ENCODE measurements at places on chromosomes 1 and 21.

DNA sequence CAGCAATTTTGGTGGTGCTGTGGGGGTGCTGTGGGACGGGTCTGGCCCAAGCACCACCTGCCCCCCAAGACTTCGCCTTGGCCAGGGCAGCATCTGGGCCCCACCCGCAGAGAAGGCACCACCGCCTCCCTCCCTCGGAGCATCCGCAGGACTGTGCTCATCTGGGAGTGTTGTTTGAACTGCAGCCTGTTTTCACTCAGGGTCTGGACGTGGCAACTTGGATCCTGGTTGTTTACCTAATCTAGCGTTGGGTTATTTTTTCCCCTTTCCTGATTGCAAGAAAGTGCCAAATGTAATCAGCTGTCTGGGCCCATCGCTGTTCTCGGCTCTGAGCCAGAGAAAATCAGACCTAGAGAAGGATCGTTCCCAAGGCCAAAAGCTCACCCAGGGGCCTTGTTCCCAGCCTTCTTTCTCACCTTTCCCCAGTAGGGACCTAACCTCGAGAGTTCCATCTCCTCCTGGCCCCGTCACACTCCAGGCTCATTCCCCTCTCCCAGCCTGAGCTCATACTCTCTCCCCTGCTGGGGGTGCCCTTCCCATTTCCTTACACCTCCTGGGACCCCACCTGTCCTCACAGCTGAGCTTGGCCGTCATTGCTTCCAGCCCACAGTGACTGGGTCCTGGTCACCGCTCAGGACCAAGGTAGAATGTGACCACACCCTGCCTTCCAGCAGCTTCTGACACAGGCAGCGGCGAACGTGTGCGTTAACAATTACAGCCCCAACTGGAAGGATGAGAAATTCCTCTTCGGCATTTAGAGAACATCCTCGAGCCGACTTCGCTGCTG, 72.0 kb upstream of the FAM20B start:
- ATAC-seq: no peak

DNA sequence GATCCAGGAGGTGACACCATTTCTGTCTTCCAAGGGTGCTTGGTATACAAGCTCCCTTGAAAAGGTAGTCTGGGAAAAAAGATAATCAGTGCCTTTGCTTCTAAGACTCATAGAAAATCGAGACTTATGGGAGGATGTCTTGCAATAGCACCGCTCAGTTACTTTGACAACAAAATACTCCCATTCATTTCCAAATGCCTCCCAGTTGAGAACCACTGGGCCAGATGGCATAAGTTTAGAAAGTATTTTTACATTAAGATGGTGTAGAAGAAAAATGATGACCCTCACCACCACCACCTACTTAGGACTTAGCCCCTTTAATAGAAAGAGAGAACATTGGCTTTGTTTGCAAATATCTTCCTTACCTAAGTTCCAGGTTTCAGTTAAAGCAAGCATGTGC, 4.6 kb downstream of the TRMT13 start:
- ATAC-seq: no peak

DNA sequence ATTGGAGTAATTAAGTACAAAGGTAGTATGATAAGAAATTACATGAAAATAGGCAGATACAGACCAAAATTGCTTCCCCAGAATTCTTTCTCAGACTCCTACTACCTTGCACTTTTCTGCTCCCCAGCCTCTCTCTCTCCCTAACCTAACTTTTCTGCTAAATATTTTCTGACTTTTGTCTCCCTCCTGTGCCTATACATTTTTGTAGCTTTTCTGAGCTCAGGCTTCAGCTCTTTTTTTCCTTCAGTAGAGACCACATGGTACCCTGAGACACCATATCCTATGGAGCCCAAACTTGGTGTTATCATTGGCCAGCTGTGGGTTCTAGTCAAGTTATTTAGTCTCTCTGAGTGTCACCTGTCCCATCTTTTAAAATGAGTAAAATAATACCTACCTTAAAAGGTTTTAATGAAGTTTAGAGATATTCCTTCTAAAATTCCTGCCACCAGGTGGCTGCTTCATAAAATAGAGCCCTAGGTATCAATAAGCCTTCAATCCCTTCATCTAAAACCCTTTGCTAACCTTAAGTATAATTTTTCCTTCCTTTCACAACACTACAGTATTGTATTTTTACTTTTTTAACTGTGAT, 237.6 kb upstream of the DUSP10 start:
- no peak for ATAC-seq

DNA sequence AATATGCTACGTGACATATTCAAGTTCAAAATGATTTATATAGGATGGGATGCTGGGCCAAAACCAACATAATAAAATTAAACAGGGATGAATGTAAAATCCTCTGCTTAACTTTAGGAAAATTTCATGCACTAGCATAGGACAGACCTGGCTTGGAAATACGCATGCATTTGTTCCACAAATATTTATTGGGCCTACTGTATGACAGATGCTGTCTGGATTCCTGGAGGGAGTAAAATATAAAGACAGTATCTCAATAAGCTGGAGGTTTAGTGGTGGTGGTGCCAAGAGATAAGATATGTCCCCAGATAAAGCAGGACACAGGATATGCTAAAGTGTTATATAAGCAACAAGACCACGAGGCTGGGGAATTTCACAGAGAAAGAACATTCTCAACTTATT, 15.1 kb downstream of the RCSD1 start:
- no peak for ATAC-seq

GRCh38 chr1:207644852-207645634, at the start of gene CR1L:
TSS of gene CR1L (plus strand) at chr1:207645133. CDS start at chr1:207645234, 101 bp downstream.
- peak; percentile 98 for ATAC-seq

GRCh38 chr1:208162903-208163302, 81.3 kb downstream of the PLXNA2 start:
- no peak for ATAC-seq

DNA sequence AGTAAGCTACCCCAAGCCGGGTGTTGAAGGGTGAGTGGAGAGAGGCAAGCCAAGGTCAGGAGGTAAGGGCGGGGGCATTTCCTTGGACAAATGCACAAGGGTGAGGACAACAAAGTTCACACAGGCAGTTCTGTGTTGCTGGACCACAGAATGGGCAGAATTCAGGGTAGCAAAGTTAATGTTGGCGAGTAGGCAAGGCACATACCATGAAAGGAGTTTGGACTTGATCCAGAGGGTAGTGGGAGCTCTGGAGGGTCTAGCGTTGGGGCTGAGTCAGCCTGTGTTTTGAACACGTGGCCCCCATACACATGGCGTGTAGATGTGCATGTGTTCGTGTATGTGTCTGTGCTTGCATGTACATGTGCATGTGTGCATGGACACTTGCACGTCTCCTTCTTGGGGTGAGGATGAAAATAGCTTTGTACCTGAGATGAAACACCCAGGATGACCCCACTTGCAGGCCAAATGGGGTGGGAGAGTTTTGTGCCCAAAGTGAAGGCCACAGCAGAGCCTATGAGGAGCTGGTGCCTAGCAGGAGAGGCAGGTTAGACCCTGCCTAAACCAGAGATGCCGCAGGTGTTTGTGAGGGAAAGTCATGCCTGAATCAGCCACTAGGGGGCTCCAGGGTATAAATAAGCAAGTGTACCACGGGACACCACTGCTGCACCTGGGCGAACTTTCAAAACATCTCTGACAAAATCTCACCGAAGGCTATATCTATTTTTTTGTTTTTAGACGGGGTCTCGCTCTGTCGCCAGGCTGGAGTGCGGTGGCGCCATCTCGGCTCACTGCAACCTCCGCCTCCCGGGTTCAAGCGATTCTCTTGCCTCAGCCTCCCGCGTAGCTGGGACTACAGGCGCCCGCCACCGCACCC, 21.8 kb downstream of the SLC27A3 start:
- ATAC-seq: no peak

DNA sequence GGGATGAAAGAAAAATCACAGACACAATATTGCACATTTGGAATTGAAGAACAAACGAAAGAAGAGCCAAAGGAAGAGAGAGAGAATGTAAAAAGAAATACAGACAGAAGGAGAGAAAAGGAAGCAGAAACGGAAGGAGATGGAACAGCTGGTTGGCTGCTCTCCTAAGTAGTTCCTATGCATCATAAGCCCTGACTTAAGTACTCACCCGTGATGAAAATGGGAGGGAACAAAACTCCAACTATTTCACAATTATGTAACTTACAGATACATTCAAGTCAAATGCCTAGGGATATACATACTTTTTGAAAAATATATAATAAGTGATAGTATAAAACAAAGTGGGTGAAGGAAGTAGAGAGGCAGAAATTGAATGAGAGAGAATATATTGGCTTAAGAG, 88.5 kb downstream of the TTLL7 start:
- ATAC-seq: no peak

- ATAC-seq: peak; percentile 54
Measured at GRCh38 chr1:56563568-56563967, 15.8 kb downstream of the PLPP3 start.

- peak; percentile 63 for ATAC-seq
Measured at GRCh38 chr1:19240673-19241538, 10.4 kb downstream of the EMC1 start.

GRCh38 chr1:198923993-198924392, 285.2 kb downstream of the PTPRC start:
- ATAC-seq: no peak

- ATAC-seq: no peak
Measured at GRCh38 chr1:75472089-75472970, 138.6 kb downstream of the SLC44A5 start.

- ATAC-seq: no peak
Measured at GRCh38 chr1:19360016-19360415, 47.9 kb downstream of the SLC66A1 start.

DNA sequence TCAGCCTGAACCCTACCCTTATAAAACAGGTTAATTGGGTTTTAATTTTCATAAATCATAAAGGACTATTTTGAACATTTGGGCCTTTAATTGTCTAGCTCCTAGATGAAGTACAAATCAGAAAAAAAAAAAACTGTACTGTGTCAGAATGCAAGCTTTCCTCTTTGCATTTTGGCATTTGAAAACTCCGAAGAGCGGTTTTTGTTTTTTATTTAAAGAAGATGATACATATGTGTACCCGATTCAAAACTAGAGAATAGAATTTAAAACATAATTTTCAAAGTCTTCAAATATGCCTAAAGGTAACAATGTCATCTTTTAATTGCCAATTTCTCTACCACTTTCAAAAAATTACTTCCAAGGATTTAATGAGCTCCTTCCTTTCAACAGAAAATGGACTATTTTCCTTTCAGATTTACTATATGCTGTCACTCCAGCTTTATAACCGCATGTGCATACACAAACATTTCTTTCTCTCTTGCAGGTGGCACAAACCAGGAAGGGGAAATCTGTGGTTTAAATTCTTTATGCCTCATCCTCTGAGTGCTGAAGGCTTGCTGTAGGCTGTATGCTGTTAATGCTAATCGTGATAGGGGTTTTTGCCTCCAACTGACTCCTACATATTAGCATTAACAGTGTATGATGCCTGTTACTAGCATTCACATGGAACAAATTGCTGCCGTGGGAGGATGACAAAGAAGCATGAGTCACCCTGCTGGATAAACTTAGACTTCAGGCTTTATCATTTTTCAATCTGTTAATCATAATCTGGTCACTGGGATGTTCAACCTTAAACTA, 33.7 kb downstream of the MRPL39 start:
- peak; percentile 99 for ATAC-seq

- no peak for ATAC-seq
Measured at GRCh38 chr1:111656086-111657017, 36.8 kb downstream of the RAP1A start.

GRCh38 chr1:175944591-175944990, 201.2 kb upstream of the TNR start:
- ATAC-seq: no peak

GRCh38 chr1:11350265-11350664, 77.3 kb downstream of the UBIAD1 start:
- ATAC-seq: peak; percentile 31

- ATAC-seq: no peak
Measured at GRCh38 chr1:81550753-81551152, 250.0 kb upstream of the ADGRL2 start.

DNA sequence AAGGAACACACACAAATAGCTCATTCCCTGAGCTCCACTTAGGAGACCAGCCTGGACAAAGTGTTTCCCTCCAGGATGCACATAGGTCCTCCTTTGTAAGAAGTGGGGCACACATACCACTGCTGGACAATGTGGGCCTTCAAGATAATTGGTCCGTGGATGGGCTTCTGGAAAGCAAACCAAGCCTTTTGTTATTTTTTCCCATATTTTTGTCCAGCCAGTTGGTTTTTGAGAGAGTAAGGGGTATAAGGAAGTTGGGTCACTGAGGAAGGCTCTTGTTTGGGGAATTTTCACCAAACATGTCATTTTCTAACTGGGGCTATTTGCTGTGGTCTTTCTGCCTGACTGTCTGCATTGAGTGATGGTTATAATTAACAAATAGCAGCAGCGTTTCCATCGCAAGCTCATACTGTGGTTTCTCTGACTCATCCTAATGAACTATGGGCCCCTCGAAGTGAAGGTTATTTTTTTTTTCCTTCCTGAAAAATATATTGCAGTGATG, 306.3 kb upstream of the DUSP10 start:
- ATAC-seq: no peak

DNA sequence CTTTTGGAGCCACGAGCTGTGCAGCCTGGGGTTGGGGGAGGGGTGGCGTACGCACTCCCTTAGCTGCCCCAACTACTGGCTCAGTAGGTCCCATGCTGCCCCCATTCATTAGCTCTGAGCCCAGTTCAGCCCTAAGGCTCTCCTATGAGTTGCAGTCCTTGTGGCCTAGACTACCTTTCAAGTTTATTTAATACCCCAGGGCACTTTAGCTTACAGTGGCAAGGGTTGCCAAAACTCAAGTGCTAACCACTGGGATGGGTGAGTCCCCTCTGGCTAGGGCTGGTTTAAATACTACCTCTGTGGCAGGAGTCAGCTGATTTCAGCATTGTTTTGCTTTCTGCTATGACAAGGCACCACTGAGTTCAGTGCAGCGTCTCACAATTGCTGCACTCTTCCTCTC, 118.2 kb downstream of the ODF2L start:
- ATAC-seq: peak; percentile 66

DNA sequence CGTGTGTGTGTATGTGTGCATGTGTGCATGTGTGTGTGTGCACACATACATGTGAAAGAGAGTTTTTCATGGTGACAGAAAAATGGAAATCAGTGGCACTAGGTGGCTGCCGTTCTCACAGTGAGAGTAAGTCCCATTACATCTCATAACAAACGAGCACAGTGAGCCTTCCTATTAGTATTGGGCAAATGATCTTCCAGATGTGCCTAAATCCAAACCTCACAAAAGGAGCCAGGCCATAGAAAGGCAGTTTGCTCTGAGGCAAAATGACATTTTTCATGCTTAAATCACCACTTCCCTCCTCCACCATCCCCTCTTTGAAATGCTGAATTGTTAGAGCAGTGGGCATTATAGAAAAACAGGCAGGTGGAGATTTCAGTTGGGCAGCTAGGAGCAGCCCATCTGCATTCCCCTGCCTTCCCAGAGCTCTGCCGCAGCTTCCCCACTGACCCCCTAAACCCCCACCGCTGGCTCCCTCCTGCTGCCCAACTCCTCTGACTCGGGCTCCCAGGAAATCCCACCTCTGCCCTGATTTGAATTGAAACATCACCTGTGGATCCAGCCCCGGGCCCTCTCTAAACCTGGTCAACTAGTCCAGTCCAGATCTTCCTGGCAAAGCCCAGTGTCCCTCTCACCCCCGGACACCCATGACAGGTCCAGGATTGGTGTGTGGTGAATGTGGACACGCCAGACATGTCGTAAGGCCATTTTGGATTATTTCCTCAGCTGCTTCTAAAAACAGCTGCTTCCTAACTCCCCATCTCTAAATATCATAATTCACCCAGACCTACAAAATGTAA, 190.5 kb downstream of the SEC16B start:
- ATAC-seq: peak; percentile 23

- ATAC-seq: no peak
Measured at GRCh38 chr1:113459279-113459678, 69.0 kb downstream of the MAGI3 start.

- peak; percentile 75 for ATAC-seq
Measured at GRCh38 chr1:46133181-46133658, 791 bp upstream of the PIK3R3 start.
